Stimulated activated CD8-positive, alpha-beta memory T cell treated with anti-CD3 and anti-CD28 coated beads, Interleukin-4, amount 100 ng/mL, for 1 hour (primary cell): ENCODE measurements at places on chromosomes 2 and 18.

- DNase-seq: no peak
Measured at GRCh38 chr2:132547090-132547687, 122.8 kb downstream of the LYPD1 start.

- DNase-seq: no peak
Measured at GRCh38 chr2:226631671-226632070, 167.9 kb downstream of the IRS1 start.

GRCh38 chr18:44897411-44897810 lies 216.7 kb downstream of the SETBP1 start:
- DNase-seq: no peak

DNA sequence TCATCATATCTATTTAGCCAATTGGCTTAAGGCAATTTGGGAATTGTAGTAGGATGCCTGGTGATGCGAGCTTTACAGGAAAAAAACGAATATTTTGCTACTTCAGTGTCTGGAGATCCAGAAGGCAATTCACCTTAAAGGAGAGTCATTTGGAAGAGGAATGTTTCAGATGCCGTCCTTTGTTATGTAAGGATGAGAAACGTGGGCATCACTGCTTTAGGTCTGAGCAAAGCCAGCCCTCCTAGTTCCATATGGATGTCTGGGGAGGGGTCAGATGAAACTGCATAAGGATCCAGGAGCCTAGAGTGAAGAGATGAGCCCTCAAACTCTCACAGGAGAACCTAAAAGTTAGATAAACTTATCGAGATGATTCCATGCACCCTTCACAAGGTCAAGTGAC lies 30.9 kb upstream of the DOCK10 start:
- no peak for DNase-seq

DNA sequence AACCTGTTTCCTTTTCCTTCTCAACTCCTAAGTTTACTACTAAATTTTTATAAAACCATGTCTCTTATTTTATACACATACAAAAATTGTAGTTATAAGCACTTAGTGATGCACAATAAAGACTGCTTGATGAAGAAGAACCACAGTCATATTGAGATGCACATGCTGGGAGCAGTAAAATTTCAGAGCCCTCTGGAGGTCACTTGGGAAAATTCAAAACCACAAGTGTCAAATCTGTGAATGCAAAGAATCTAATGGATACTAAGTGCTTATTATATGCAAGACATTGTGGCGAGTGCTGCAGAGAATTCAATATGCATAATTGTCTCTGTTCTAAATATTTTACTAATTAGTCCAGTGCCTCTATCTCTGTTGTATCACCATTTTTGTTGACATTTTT lies 180.5 kb downstream of the VWC2L start:
- no peak for DNase-seq

DNA sequence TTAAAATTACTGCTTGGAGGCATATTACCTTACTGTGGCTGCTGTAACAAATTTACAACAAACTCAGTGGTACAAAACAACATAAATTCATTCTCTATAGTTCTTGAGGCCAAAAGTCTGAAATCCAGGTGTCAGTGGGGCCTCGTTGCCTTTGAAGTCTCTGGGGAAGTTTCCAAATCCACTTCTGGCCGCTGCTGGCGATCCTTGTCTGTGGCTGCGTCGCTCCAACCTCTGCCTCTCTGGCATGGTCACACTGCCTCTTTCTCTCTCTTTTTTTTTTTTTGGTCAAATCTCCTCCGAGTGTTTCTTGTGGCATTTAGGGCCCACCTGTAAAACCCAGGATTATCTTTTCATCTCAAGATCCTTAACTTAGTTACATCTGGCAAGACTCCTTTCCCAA lies 182.8 kb downstream of the ST6GAL2 start:
- DNase-seq: no peak

DNA sequence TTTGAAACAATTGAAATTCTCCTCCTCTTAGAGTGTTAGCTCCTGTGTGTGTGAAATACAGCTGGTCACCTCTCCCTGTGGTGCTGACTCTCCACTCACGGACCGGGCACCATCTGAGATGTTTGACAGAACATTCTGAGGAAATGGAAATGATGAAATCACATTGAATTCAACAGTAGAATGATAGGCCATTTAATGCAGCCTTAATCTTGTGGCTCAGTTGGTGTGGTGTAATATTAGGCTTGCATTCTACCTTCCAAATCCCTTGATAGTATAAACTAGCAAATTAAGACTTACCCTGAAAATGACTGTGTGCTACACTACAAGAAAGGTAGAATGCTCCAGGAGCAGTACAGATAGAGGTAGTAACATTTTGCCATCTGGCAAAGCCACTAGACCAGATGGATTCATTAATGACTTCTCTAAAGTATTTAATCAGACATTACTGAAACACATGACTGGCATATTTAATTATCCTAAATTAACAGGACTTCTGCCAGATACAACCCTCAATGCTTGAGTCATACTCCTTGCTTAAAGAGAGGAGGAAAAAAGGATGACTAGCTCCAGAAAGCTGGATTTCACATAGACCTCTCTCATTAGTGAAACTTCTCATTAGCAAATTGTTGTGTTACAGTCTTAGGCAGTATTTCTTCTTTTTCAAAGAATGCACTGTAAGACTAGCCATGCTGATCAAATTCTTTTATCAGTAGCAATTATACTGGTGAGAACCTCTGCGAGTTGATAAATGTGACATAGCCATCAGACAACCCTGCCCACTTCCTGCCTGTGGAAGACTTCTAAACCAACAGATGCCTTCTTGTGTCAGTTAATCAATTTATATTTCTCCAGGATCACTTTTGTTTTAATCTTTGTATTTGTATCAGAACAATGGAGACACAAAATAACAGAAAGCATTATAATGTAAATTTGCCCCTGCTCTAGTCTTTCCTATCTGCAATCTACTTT lies 80.6 kb downstream of the EML6 start:
- DNase-seq: no peak

DNA sequence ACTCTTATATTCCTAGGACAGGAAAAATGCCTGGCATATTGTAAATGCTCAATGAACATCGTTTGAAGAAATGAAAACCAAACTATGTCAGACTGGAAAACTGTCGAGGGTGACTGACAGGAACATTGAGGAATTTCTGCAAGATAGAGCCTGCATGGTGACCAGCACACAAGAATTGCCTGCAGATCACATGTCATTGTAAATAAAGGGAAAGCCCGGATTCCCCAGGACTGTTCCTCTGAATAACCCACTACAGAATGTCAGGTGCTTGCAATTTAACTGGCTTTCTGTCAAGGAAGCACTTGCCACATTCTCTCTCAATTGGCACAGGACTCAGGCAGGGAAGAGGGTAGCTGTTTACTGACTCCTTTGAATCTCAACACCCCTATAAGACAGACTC lies 129.0 kb upstream of the REG3G start:
- no peak for DNase-seq

- no peak for DNase-seq
Measured at GRCh38 chr2:200677721-200678532, 92.1 kb downstream of the AOX1 start.

- no peak for DNase-seq
Measured at GRCh38 chr18:58896268-58896667, 31.6 kb downstream of the ZNF532 start.

- no peak for DNase-seq
Measured at GRCh38 chr2:232230560-232230959, 148.0 kb upstream of the ALPP start.

GRCh38 chr18:8526332-8526731 lies 82.9 kb upstream of the RAB12 start:
- no peak for DNase-seq

DNA sequence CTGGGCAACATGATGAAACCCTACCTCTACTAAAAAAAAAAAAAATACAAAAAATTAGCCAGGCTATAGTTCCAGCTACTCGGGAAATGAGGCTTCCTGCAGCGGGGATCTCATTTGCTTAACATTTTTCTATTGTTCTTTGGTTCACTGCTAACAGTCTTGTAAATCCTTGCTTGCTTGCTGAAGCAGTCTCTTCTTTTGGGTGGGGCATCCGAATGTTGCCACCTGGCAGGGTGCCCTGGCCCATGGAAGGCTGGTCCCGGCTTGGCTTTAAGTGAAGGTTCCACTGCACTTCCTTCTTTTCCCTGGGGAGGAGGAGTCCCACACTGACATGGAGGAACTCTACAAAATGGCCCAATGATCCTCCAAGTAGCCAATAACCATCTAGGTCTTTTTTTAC lies 6.0 kb upstream of the ANKRD29 start:
- DNase-seq: no peak

DNA sequence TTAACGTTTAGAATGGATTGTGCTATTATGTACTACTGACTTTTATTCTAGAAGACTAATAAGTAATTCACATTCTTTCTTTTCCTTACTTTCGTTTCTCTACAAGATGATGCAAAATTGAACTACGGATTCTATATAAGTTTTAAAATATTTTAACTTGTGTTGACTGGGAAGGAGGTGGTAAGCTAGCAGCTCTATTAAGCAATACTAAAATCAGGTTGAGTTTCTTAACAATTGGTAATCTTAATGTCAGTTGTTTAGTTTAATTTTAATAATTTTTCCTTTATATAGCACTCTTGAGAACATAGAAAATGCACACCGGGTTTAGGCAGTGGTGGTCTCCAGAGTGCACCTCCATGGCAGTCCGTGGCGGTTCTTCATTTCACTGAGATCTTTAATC lies 215.2 kb downstream of the MCFD2 start:
- no peak for DNase-seq

DNA sequence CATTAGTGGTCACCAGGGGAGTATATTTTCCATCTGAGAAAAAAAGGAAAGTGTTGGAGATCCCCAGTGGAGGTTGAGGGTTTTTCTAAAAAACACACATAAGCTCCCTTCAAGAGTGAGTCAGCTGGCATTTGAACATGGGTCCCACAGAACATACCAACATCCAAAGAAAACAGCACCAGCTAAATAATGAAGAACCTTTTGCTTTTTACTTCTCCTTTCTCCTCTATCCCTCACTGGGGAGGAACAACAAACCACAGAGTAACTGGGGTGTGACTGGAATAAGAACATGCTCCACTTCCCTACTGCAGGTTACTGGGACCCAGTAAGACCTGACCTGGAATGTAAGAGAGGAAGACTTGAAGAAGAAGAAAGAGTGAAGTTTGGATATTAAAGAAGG lies 56.5 kb upstream of the RAPH1 start:
- DNase-seq: no peak

DNA sequence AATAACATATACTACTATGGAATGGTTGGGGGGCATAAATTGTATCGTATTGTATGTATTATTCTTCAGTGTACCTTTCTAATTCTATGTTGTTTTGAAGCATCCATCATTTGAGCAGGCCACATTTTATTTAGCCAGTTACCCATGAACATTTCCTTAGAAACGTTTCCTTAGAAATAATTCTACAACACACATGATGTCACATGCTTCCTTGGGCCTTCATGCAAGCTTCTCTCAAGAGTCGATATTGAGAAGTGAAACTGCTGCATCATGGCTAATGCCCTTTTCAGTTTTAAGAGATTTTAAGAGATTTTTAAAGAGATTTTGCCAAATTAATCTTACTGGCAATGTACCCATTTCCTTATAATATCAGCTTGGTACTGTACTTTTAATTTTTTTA lies 63.9 kb downstream of the ALPK2 start:
- DNase-seq: no peak

GRCh38 chr2:4551691-4552474 lies 848.5 kb downstream of the DCDC2C start:
- DNase-seq: no peak

- DNase-seq: no peak
Measured at GRCh38 chr2:226772389-226773179, 27.0 kb downstream of the IRS1 start.

GRCh38 chr18:58091099-58091611 lies 47.1 kb downstream of the NEDD4L start:
- no peak for DNase-seq

GRCh38 chr2:133814890-133815289 lies 246.6 kb upstream of the NCKAP5 start:
- DNase-seq: no peak

GRCh38 chr2:162710287-162710890 lies 128.2 kb downstream of the KCNH7 start:
- no peak for DNase-seq

DNA sequence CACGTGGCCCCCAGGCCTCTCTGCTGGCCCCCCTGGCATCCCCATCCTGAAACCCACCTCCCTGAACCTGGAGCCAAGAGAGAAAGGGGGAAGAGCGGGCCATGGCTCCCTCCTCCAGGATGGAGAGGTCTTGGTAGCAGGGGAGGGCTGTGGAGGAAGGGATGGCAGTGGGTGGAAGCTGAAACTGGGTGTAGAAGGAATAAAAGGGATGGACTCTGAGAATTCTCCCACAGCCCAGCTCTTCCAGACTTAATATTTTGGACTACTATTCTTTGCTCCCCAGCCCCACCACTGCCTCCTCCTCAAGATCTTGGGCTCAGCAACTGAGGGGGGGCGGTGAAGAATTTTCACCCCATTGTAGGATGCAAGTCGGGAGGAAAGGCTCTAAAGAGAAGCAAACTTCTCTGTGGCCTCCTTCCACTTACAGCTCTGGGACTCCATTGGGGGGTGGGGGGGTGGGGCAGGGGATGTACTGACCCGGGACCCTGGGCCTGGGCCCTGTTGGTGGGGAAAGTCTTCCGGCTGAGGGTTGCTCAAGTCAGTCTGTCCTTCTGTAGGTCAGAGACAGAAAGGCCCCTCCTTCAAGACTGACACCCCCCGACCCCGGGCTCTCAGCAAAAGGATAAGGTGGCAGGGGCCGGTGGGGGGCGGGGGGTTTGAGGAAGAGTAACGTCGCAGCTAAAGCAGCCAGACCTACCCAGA lies 501 bp downstream of the TNS1 start:
- no peak for DNase-seq

DNA sequence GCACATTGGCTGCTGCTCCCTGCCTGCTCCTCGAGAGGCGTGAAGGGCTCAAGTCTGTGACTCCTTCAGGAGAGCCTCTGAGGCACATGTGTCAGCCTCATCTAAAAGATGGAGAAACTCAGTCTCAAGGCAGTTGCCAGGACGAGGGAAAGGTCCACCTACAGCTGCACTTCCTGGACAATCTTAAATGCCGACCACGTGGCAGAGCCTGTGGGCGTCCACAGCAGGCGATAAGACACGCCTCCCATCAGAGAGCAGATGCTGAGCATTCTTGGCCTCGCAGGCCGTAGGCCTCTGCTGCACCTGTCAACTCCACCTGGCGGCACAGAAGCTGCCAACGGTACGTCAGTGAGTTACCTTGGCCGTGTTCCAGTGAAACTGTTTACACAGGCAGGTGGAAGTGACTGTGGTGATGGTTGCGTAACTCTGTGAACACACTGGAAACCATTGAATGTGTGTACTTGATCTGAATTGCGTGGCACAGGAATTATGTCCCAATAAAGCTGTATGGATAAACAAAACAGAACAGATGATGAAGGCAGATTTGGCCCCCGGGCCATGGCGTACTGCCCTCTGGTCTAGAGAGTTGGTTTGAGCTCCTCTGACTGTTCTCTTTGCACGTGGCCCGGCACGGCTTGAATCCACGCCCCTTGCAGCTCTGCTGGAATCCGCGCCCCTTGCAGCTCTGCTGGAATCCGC lies 114.5 kb downstream of the RNF144A start:
- DNase-seq: no peak
